ENCODE measurements at places on chromosomes 2 and 18.

- DNase-seq, result no peak
Observed at GRCh38 chr18:48324651-48325050, 84.5 kb downstream of the ZBTB7C start.

GRCh38 chr2:233088972-233089345 is 28.8 kb downstream of the INPP5D start:
- no peak for DNase-seq

DNA sequence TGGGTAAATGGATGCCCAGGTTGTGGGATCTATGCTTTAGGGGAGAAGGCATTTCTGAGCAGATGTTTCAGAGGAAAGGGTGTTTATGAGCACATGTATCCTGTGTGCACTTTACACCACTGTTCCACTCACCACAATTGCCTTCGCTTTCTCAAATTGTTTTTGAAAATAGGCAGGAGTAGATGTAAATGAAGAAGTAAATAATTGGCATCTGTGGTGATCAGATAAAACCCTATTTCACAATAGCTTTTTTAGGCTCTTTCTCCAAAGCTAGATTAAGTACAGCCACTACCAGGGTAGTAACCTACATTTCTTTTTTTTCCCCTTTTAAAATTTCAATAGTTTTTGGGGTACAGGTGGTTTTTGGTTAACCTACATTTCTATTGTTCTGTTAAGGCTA is 40.6 kb downstream of the TMEM178A start:
- DNase-seq, result no peak

DNA sequence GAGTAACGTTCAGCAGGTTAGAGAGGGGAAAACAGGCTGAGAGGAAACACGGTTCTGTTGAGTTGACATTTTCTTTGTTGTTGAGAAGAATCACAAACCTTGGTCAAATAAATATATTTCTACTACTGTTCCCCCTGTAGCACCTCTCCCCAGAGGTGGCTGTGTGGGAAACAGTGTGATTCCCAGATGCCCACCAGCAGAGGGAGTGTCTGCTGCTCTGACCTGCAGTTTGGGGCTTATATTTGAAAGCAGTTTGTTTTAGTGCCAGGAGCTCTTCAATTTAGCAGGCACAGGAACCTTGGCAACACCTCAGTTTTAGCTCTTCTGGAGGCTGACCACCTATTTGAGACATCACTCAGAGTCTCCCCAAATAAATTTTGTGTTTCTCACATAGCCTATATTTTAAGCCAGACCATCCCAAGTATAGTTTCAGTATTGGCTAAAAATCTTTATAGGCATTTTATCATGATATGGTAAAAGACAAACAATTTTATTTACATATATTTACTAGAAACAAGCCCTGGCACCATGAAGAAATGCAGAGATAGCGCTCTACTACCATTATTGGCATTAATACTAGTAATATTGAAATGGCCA is 75.7 kb downstream of the PIK3C3 start:
- DNase-seq, result no peak

DNA sequence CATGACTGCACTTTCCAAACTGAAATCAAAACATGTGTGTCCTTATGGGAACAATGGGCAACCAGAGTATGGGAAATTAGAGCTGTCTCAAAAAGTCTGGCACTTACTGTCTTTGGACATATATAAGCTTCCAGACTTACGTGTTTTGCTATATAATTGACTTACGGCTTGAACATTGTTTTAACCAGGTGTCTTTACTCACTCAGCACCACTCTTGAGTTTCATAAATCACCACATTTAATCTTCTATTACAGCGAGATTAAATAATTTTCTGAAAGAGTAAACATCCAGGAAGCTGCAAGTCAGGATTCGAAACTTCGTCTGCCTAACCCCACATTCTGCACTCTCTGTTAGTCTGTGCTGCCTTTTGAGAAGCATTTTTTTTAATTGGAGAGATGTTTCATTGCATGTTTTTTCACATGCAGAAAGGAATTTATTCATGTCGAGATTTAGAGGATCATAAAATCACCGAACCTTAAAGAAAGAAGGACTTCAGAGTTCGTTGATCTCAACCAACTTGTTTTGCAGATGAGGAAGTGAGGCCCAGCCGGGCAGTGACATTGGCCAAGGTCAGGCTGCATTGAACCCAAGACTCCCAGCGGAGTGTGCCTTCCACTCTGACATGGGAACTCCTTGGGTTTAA is 137.3 kb downstream of the SETBP1 start:
- DNase-seq, result no peak

GRCh38 chr2:48795065-48795464 is 39.5 kb upstream of the LHCGR start:
- no peak for DNase-seq

- DNase-seq, result no peak
Observed at GRCh38 chr2:103159018-103159417, 397.2 kb downstream of the TMEM182 start.

DNA sequence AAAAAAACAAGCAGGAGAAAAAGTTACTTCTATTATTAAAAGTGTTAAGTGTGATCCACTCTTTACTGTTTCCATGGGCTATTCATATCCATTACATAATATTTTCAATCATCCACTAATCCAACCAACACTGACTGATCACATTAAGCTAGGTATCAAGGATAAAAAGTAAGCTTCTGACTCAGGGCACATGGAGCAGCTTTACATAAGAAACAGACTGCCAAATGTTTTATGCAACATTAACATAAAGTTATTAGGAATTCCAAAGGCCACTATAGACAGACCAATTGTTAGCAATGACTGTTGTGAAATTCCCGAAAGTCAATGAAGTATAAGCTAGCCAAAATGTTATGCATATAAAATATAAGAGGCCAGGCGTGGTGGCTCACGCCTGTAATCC is 277.6 kb downstream of the ZEB2 start:
- no peak for DNase-seq

DNA sequence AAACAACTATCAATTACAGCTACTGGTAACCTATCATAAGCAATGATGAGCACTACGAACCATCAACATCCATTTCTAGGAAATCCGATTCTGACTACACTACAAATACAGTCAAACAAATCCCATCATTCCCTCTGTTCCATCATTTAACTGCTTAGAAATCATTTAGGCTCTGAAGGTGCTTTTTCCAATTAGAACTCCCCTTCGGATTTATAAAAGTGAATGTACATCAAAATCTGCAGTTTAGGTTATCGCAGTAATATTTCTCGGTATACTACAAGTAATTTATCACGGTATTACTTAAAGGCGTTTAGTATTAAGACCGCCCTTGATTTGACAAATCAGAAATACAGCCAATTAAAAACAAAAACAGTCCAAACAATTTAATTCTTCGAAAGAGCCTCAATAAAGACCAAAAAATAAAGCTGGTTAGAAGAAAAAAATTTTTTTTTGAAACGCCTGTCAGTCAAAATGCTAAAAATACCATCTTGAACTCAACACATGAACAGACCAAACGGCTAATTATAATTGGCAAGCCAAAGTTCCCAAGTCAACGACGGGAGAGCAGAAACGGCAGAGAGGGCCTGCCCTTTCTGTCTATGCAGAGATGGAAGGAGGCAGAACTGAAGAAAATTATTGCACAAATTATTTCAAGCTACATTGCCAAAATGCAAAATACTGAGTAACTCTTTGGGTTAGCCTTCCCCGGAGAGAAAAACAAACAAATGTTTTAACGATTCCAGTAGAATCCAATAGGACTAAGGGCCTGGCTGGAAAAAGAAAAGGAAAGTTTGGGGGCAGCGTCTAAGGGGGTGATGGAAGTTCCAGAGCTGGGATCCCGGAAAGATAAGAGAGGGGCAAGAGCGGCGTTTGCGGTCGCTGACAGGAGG is 1.2 kb downstream of the VPS54 start:
- peak; percentile 15 for DNase-seq

GRCh38 chr2:2181493-2181892 is 149.6 kb downstream of the MYT1L start:
- DNase-seq, result no peak

GRCh38 chr2:96945014-96945413 is 41.4 kb downstream of the FAM178B start:
- DNase-seq, result peak; percentile 75

GRCh38 chr18:61891894-61892293 is 913 bp downstream of the RNF152 start:
- no peak for DNase-seq

- DNase-seq, result no peak
Observed at GRCh38 chr2:235951493-235951892, 216.7 kb downstream of the GBX2 start.

DNA sequence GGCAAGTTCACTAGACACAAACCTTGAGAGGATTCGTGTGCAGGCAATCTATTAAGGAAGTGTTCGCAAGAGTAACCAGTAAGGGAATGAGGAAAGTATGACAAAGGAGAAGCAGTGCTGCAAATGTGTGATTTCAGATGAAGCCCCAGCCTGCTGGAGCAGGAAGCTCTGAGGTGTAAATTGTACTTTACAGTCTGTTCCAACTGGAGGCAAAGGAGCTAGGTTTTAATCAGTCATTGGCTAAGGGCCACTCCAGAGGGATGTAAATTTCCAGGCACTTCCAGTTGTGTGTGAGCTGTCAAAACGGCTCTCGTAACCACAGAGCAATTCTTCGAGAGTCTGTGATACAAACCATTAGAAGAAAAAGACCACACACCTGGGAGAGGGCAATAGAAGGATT is 359.5 kb upstream of the FAM98A start:
- DNase-seq, result no peak

DNA sequence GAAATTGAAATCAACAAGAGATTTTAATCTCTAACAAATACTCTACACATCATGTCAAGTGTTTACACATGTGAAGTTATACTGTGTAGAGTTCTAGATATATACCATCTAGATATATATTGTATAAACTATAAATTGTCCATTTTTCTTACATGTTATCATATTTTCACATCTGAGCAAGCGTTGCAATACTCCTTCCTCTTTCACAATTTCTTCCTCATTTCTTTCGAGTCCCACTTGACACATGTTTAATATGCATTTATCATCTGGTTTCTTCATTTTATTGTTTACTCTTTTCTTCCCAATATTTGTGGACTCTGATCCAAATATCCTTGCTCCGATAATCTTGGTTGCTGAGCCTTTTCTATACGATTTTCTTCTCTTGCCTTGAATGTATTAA is 50.2 kb downstream of the UNC80 start:
- no peak for DNase-seq

DNA sequence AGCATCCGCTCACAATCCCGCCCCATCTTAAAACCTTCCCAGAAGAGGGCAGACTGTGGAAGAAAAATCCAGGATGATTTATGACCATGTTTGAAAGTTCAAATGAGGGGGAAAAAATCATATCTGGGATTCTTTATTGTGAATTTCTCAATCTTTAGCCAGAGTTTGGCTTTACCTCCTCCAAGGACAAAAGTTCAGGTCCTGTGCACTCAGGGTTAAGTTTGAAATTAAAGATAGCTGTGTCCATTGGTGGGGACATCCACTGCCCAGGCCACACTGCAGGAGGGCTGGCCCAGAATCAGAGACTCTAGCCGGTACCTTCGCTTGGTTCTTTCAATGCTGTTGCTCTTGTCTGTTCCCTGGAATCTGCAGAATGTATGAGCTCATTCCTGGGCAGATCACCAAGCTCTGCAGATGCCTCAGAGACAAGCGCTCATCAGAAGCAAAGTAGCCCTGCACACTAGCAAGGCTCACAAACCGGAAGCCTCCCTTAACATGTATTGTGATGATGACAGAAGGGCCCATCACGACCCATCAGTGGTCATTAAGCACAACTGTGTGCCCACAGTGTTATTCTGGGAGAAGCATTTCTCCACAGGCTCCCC is 375.3 kb upstream of the KLHL29 start:
- peak; percentile 53 for DNase-seq

GRCh38 chr18:3283908-3284307 is 22.0 kb downstream of the MYL12B start:
- no peak for DNase-seq

DNA sequence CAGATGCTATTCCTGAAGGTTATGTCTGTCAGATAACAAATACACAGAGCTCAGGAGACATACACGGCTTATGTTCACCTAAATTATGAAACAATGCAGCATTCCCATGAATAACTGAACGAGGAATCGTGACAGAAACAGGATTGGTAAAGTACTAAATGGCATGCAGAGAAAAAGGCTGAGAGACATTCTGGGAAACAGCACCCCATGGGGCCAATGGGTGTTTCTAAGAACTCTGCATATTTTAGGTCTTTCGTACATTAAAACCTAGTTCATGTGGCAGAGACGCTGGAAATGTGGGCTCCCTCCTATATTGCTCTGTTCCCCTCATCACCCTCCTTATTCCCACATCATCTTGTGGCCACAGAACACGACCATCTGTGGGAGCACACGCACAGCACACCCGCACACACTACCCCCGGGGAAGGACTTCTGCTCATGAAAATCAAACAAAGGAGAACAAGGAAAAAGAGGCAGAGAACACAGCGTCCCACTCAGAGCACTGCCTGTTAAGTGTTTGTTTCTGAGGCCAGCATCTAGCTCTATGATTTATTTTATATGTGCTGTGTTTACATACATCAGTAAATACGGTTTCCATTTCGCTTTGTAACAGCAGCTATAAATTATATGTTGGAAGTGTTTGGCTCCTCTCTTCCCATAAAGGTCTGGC is 143.6 kb downstream of the AFF3 start:
- DNase-seq, result no peak

- no peak for DNase-seq
Observed at GRCh38 chr2:182971820-182972547, 66.3 kb downstream of the NCKAP1 start.

DNA sequence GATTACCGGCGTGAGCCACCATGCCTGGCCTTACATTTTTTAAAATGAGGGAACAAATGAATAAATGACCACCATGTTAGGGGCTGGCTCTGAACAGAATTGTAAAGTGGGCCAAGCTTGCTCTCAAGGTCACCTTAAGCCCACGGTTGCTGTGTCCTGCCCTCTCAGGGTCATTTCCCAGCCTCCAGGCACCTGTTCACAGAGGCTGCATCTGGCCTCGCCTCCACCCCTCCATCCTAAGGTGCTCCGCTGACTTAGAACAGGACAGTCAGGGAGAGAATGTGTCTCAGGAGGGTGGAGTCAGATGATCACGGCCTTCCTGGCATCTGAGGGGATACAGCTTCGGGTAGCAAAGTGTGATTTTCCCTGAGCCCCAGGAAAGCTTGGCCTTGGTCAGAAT is 7.3 kb downstream of the SFTPB start:
- DNase-seq, result no peak

- DNase-seq, result no peak
Observed at GRCh38 chr2:84850471-84850870, 30.4 kb downstream of the TRABD2A start.

DNA sequence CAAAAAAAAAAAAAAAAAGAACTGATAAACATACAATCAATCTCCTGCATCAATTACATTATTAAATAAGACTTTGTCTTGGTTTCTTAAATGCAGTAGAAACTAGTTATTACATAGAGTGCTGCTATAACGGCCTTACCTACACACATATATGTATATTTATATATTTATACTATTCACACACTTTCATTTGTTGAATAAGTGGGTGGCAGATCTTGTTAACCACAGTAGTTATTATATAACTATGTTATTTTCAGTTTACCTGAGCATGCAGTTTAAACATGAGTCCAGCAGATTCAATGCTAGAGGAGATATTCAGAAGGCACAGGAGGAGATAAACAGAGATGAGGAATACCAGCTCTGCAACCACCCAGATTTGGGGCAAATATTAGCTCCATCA is 81.5 kb upstream of the CD226 start:
- no peak for DNase-seq

Data from spinal cord (tissue), 10 donors.